Gastroesophageal sphincter (tissue), 4 donors: ENCODE measurements at places on chromosomes 5 and 9.
A peak's percentile ranks its signal among the peaks of the same experiment; 100 is the strongest.

DNA sequence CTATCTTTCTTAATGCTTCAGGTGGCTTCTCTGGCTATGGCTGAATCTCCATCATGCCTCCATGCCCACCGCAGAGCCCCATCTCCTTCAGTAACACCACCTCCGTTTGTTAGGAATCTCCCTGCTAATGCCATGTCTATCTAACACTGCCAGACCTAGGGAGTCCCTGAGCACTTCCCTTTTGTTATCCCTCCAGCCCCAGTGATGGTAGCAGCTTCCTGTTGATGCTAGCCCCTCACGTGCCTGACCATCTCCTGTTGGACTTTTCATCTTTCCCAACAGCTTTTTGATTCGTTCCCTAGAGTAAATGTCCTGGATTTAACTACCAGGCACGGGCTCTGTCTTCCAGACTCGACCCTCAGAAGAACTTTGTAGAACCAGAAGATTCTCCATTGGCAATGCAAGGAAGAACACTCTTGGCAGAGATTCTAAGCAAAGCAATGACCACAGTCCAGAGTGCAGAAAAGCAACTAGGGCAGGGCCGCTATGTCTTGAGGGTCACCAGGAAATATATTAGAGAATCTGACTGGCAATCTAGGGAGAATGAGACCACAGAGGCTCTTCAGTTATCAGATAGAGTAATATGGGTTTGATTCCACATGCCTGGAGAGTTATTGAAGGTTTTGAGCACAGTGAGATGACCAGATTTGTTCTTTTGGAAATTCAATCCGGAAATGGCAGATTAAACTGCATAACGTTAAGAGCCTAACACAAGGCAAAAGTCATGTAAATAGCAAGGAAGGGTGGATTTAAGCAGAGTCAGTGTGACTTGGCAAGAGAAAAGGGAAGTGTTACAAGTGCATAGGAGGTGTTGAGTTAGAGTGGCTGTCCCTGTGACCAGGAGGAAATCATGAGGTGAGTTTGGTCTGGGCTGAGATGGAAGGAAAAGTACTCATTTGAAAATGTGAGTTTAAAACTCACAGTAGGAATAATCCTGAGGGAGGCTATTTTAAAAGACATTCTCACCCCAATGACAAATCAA lies 555.2 kb downstream of the ACTL7B start:
- no peak for ATAC-seq

DNA sequence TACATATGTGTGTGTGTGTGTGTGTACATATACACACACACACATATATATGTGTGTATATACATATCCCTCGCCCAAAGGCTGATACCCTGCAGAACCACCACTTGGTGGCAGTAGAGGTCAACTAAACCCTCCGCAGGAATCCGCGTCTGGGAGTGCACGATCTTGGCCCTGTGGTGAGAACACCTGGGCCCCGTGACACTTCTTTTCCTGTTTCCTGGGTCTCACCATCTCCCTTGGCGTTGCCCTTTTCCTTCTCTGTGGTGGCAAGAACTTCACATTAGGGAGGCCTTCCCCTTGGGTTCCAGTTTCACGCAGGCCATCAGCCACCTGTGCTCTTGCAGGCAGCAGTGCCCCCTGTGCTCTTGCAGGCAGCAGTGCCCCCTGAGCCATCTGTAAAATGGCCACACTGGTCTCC lies 8.2 kb downstream of the IL9 start:
- ATAC-seq = peak; percentile 65

GRCh38 chr9:1460143-1460769 lies 410.1 kb downstream of the DMRT2 start:
- ATAC-seq = no peak

DNA sequence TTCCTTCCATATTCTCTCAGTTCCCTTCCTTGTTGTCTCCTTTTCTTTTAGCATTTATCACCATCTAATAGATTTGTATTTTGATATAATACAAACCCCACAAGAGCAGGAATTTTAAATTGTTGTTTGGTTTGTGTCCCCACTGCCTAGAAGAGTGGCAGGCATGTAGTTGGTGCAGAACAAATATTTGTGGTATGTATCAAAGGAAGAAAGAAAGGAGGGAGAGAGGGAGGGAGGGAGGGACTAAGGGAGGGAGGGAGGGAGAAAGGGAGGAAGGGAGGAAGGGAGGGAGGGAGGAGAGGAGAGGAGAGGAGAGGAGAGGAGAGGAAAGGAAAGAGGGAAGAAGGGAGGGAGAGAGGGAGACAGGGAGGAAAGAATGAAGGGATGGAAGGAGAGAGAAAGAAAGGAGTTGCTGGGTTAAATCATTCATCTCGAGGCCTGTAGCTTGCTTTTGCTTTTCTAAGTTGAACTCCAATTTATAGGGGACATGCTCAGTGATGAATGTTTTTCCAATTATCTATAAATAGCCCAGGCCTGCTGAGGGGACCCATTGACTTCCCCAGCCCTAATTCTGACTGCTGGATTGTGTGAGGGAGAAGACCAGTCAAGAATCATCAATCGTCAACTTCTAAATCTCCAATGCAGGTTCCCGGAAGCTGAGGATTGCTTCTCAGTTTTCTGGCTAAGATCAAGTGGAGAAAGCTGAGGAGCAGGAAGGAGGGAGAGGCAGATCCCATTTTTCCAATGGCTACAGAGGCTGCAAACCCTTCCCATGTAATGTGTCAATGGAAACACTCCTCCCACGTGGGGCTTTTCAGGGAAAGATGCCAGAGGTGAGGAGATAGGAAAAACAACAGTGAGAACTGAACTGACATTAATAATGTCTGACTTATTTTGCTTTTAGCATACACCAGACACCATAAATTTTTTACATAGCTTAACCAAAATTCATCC lies 320.7 kb downstream of the ASTN2 start:
- ATAC-seq = no peak

DNA sequence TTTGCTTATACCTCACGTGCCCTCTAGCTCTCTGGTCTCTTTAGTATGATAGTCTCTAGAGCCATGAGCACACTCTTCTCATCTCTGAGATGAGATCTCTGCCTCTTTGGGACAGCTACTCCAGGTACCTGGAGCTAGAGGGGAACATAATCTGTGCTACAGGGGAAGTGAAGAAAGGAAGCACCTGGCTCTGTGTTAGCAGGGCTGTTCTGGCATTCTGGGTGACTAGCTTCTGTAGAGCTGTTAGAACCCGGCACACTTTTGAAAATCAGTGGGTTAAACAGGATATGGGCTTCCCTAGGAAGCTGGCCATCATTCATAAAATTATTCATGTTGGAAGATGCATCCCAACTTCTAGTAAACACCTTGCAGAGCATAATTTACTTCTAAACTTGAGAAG lies 224.8 kb downstream of the MCTP1 start:
- no peak for ATAC-seq

DNA sequence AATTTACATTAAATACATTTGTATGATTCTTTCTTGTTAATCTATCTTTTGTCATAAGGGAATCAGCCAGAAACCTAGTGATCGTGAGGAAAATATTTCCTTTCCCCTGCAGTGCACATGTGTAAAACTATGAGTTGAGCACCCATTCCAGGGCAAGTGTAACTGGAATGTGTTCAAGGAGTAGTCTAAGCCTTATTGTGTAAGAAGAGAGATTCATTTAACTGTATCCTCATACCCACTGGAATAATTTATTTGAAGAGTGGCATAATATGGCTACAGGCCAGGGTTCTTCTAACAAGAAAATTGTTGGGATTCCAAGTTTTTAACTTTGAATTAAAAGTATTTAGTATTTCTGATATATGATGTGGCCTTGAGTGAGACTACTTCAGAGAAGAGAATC lies 1692.7 kb downstream of the EFNA5 start:
- no peak for ATAC-seq

DNA sequence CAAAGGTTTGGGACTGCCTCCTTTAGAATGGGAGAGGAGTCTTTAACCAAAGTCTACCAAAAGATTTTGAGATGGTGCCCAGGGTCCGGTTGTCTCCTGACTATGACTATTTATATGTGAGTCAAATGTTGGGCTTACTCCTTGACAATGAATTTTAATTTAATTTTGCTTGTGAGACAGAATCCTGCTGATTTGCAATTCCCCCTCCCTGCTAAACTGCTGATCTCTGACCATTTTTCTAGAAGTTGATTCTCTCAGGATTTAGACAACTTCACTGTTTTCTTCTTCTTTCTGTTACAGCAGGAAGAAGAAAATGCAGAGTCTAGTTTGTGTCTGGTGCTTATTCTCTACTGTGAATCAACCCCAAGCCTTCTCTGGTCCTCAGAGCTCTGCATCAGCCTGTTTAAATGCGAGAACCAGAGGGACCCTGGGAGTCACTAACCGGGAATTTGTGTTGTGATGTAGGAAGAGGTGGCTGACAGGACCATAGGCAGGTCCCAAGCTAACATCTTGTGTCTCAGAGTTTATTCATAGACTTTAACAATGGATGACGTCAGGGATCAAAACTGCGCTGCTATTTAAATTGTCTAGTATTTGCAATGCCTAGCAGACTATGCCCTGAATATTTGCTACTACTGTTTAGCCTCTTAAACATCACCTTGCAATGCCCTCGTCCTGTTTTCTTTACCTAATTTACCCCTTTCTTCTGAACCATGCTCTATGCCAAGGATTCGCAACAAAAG lies 124.0 kb upstream of the TAF11L2 start:
- ATAC-seq = no peak

DNA sequence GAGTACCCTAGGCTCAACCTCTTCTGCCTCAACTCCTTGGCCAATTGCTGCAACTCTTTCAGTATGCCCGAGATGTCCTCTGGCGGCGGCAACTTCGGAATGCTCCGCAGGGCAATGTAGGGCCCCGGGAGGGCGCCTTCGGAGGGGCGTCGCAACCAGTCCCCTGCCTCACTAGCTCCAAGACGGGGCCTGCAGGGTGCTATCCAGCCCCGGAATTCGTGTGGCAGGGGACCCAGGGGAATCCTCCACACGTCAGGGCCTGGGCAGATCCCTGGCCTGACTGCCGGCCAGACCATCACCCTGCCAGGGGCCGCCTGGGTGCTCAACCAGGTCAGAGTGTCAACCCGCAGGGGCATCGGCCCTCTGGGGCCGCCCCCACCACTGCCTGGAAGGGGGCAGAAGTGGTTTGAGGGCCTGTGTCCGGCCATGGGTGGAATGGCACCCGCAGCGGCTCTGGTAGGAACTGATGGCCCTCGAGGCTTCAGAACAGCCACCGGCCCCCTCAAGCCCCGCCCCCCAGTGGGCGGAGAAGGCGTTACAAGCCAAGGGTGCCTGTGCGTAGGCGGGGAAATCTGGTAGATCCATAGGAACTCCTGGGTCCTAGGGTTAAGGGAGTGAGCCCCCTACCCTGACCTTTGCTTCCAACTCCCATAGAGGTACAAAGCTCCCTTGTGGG lies at the start of gene POU5F2:
Gene POU5F2, minus strand, starts transcription at position 465 of the 676 bp plus-strand sequence. Its CDS starts 37 bp downstream, at position 428.
- no peak for ATAC-seq

DNA sequence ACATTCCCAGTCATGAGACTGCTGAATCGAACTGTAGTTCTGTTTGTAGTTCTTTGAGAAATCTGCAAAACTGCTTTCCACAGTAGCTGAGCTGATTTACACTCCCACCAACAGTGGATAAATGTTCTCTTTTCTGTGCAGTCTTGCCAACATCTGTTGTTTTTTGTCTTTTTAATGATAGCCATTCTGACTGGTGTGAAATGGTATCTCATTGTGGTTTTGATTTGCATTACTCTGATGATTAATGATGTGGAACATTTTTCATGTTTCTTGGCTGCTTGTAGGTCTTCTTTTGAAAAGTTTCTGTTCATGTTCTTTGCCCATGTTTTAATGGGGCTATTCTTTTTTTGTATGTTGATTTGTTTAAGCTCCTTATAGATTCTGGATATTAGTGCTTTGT lies 187.3 kb upstream of the TLE4 start:
- ATAC-seq = no peak

GRCh38 chr9:93671020-93671338 lies 94.6 kb downstream of the PHF2 start:
- ATAC-seq = no peak

DNA sequence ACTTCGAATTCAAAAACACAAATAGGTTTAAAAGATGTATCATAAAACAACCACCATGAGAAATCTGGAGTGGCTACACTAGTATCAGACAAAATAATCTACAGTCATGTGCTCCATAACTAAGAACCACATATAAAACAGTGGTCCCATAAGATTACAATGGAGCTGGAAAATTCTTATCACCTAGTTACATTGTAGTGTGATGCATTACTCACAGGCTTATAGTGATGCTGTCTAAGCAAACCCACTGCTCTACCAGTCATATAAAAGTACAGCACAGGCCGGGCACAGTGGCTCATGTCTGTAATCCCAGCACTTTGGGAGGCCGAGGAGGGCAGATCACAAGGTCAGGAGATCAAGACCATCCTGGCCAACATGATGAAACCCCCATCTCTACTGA lies 160.1 kb downstream of the ROR2 start:
- ATAC-seq = no peak

DNA sequence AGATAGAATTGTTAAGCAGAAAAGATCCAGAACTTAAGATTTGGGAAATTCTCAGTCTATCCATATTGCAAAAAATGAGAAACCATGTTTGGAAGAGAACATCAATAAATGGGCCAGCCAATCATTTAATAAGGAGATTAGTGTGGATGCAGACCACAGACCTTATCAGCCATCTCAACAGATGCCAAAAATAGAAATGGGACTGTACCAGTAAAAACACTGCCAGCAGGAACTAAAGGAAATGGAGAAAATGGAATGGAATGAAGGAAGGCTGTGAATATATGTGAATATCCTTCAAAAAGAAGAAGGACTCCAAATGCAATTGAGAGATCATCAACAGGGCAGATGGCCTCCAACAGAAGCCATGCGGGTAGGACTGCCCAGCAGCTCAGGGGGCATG lies 52.7 kb upstream of the ZNF618 start:
- no peak for ATAC-seq

DNA sequence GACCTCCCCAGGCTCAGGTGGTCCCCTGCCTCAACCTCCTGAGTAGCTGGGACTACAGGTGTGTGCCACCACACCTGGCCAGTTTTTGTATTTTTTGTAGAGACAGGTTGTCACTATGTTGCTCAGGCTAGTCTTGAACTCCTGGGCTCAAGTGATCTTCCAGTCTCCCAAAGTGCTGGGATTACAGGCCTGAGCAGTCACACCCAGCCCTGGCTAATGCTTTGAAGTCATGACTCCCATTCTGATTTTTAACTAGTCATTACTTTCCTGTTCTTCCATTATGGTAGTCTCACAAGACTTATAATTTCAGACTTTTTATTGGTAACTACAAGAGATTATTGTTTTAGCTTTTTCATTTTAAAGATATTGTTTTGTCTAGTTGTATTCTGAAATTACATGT lies 26.3 kb downstream of the UBAP1 start:
- no peak for ATAC-seq

- no peak for ATAC-seq
Observed at GRCh38 chr9:89225036-89225435, 46.4 kb upstream of the SHC3 start.
